Natural killer cell treated with Interleukin-12 subunit alpha and Interleukin-12 subunit beta and Interleukin-15 and Interleukin-18, amount 100 ng/mL, for 72 hours (primary cell): ENCODE measurements at places on chromosomes 5 and 9. TPM values are rescaled to one million over a fixed set of nuclear protein-coding genes. Genes with fewer than 3 reads are reported as not detected.

- H3K36me3 ChIP-seq: peaks cover 3% of the 10 kb centered on the region
- no peak overlapping the region for H3K4me3 ChIP-seq
- H3K4me1 ChIP-seq: peaks cover 14% of the 10 kb centered on the region
- no peak for DNase-seq
- no peak overlapping the region for H3K27ac ChIP-seq
Observed at GRCh38 chr5:147689426-147689825, 93.1 kb downstream of the JAKMIP2 start.

DNA sequence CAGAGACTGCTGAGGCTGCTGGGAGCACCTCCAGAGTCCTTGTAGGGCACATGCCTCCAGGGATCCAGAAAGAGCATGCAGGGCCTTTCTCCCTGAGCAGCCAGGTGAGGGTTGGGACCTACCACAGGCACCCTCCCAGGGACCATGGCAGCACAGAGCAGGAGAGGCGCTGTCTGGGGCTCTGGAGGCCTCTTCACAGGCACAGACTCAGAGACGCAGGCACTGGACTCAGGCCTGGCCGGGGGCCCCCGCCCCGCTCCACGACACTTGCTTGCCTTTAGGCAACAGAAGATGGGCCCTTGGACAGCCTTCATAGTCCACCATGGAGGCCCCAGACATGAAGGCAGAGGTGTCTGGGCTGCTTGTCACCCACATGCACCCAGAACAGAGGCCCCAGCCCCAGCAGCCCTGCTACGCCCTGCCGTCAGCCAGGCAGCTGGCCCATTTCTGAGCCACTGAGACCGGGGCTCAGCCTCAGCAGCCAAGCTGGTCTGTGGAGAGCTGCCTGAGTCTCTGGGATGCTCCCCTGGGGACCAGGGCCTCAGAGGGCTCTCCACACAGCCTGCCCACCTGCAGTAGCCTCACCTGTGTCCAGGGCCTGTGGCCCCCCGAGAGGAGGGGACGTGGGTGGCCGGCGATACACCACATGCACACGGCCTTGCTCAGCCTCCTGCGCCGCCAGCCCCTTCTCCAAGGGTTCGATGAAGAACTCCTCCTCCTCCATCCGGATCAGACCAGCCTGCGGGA lies 72.8 kb downstream of the ADAMTS2 start:
- no peak for DNase-seq
- no peak overlapping the region for H3K4me3 ChIP-seq
- H3K27me3 ChIP-seq: no peaks in the 10 kb centered on the region
- no peaks in the 10 kb centered on the region for H3K4me1 ChIP-seq
- H3K36me3 ChIP-seq: no peaks in the 10 kb centered on the region
- no peak overlapping the region for H3K27ac ChIP-seq

DNA sequence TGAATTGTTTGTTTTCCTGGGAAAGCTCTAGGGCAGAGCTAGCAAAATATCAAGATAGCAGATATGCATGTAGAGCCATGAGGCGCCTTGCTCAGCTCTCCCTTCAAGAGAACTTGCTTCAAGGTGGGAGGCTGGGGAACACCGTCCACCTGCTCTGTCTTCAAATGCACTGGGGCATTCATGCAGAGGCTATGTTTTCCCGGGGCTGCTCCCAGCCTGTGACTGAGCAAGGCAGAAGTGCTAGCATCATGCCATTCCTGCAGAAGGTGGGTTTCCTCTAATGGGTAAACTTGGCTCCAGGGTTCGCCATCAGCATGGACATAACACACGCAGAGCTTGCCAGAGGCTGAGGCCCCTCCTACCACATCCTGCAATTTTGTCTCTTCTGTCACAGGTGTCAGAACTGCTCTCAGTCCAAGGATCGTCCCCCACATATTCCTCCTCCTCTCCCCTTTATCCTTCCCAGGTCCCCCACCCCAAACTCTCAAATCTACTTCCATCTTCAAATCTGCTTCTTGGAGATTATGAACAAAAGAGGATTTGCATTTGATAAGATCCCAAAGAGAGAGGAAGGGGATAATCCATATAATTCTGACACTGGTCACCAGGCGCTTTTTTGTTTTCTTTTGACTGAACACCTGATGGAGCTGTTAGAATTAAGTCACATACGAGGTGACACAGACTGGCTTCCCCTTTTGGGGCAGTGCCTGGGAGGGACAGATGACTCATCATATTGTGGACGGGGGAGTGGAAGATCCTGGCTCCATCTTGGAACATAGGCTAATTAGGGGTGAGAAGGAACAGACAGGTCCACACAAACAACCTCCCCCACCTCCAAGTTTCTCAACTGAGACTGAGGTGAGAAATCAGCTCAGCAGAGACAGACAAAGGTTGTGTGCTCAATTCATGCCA lies 85.0 kb upstream of the TAF11L2 start:
- H3K36me3 ChIP-seq: no peaks in the 10 kb centered on the region
- no peak overlapping the region for H3K27ac ChIP-seq
- no peak for DNase-seq
- H3K27me3 ChIP-seq: no peaks in the 10 kb centered on the region

GRCh38 chr5:179288809-179289185 lies 56.5 kb downstream of the ADAMTS2 start:
- no peak overlapping the region for H3K27ac ChIP-seq
- H3K27me3 ChIP-seq: no peaks in the 10 kb centered on the region
- no peak for DNase-seq
- no peaks in the 10 kb centered on the region for H3K36me3 ChIP-seq

- H3K27ac ChIP-seq: no peak overlapping the region
- no peaks in the 10 kb centered on the region for H3K27me3 ChIP-seq
- no peaks in the 10 kb centered on the region for H3K4me1 ChIP-seq
- no peaks in the 10 kb centered on the region for H3K36me3 ChIP-seq
- no peak overlapping the region for H3K4me3 ChIP-seq
- no peak for DNase-seq
Observed at GRCh38 chr9:18786196-18786595, 246.8 kb downstream of the SAXO1 start.

Gene SMIM32
- total RNA-seq: not detected

Gene ODF2
- total RNA-seq: 95.2 TPM

Gene MTX3
- total RNA-seq: 10.3 TPM

DNA sequence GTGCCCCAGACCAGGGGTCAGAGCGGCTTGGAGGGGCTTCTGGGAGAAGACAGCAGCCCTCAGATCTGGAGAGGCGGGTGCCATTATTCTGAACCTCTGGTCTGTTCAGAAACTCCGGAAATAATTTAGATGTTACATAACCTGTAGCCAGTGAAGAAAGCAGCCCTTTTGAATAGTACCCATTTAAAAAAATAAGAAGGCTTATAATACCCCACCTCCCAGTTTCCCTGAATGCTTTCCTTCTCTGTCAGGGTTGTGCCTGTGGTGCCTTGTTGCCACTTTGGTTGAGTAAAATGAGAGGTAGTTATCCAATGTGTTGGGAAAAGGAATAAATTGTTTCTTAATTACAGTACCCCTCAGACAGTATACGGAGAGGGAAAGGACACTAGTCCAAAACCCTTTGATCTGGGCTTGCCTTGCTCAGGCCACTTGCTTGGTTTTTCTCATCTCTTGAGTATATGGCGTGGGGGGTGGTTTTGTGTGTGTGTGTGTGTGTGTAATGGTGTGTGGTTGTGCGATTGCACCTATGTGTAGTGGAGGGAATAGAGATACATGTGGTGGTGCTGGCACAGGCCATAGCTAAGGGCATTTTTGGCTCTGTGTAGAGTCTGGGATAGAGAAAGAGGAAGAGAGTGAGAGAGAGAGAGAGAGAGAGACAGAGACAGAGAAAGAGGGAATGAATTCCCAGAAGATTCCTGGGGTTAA lies 59.1 kb upstream of the TLR4 start:
- peaks cover 22% of the 10 kb centered on the region for H3K4me1 ChIP-seq
- peak overlapping the region; percentile 59 for H3K4me3 ChIP-seq
- no peaks in the 10 kb centered on the region for H3K36me3 ChIP-seq
- H3K27me3 ChIP-seq: peaks cover 41% of the 10 kb centered on the region
- H3K27ac ChIP-seq: peak overlapping the region; percentile 47

Gene URM1
- total RNA-seq: 83.6 TPM

Gene PCDHA4
- not detected for total RNA-seq

Gene PCDHGA11
- total RNA-seq: 0.33 TPM

DNA sequence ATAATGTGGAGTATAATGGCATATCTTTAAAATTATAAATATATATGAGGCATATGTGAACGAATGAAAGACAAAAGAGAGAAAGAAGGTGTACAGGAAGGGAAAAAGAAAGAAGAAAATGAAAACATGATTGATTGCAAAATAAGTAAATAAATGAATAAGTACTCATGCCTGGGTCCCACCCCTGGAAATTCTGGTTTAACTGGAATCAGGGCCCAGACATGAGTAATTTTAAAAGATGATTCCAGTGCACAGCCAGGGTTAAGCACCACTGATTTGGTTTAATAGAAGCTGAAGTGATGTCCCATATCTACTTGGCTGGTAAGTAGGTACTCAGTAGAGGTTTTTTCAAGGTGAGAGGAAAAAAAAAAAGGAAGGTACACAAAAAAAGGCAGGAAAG lies 34.0 kb upstream of the HOMER1 start:
- no peak overlapping the region for H3K4me3 ChIP-seq
- no peak overlapping the region for H3K27ac ChIP-seq
- DNase-seq: no peak
- H3K4me1 ChIP-seq: peaks cover 2% of the 10 kb centered on the region

Gene LECT2
- not detected for total RNA-seq

DNA sequence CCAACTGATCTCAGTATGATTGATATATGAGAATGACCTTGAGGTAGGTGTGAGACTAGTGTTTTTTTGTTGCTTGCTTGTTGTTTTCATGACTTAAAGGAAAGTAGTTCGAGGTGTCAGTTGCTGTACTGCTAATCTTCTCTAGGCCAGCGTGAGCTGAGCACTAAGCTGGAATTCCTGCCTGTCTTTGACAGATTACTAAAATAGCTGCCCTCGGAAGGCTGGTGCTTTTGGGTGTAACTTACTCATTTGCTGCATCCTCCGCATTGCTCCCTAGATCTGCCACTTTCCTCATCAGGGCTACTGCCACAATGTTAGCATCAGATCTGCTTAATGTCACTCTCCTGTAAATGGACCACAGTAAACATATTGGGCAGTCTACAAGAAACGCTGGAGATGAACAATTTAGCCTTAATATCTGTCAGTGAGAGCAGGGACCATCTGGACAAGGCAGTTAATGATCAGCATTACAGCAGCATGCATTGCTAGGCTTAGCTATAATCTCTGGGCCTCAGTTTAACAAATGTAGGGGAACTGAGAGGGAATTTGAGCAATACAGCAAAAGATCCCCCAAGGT lies 106.6 kb upstream of the CDH6 start:
- H3K4me1 ChIP-seq: no peaks in the 10 kb centered on the region
- H3K27ac ChIP-seq: no peak overlapping the region

- DNase-seq: no peak
- H3K27ac ChIP-seq: no peak overlapping the region
- peaks cover 18% of the 10 kb centered on the region for H3K27me3 ChIP-seq
- no peak overlapping the region for H3K4me3 ChIP-seq
- no peaks in the 10 kb centered on the region for H3K4me1 ChIP-seq
- H3K36me3 ChIP-seq: no peaks in the 10 kb centered on the region
Observed at GRCh38 chr9:86676396-86676795, 270.9 kb downstream of the GAS1 start.

Gene SLC22A4
- total RNA-seq: 0.93 TPM

Gene SMIM33
- total RNA-seq: not detected

Gene TERT
- total RNA-seq: 1.3 TPM

- DNase-seq: no peak
- peaks cover 15% of the 10 kb centered on the region for H3K27me3 ChIP-seq
- no peak overlapping the region for H3K27ac ChIP-seq
- no peak overlapping the region for H3K4me3 ChIP-seq
Observed at GRCh38 chr9:22158271-22158670, 149.2 kb upstream of the CDKN2B start.

Gene DOCK8
- total RNA-seq: 143 TPM

Gene IFNA2
- total RNA-seq: not detected

Gene CCL28
- total RNA-seq: 18.3 TPM

Gene IL17B
- total RNA-seq: not detected

DNA sequence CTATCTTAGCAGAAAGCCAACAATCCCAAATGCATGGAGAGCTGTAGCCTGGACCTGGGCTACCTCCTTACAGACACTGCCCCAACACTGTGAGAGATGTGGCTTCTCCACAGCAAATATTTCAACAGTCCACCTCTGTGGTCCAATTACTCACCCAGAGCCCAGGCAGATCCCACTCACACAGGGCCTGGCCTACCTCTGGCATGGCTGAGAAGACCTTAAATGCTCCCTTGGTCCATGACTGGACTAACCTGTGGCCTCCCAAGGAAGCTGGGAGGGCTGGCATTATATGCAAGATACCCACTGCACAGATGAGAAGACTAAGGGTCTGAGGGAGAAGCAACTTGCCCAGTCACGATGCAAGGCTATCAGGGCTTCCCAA lies 22.8 kb upstream of the SLC25A51 start:
- H3K27me3 ChIP-seq: no peaks in the 10 kb centered on the region
- H3K27ac ChIP-seq: no peak overlapping the region
- no peak overlapping the region for H3K4me3 ChIP-seq
- no peak for DNase-seq

Gene CEL
- 0.95 TPM for total RNA-seq

DNA sequence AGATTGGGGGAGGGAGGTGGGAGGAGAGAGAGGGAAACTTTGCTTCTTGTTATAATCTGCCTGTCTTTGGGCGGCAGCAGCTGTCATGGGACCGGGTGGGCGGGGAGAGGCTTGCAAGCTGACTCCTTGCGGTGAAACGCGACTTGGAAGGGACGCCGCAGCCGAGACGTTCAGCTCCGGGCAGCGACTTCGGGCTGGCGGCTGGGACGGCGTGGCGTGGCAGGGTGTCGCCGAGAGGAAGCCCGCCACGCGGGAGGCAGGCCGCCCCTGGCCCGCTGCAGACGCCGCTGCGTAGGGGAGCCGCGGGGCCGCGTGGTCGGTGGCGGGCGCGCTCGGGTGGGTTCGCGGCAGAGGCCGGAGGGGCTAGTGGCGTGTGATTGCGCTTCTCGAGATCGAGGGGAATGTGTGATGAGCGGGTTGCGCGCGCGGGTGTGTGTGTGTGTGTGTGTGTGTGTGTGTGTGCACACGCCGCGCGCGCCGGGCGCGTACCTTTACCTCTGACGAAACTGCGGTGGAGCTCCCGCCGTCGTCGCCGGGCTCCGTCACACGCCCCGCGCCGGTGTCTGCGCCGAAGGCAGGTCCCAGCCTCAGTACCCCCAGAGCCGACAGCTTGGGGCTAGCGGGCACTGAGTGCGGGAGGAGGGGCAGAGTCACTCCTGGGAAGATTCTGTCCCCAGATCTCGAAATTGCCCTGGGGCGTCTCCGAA lies 1.7 kb downstream of the PPARGC1B start:
- no peak overlapping the region for H3K27ac ChIP-seq
- no peaks in the 10 kb centered on the region for H3K36me3 ChIP-seq
- H3K27me3 ChIP-seq: peaks cover 7% of the 10 kb centered on the region
- peak; percentile 66 for DNase-seq
- H3K4me3 ChIP-seq: peak overlapping the region; percentile 82
